ENCODE measurements at places on chromosomes 7 and 10. TPM values are rescaled to one million over a fixed set of nuclear protein-coding genes. Genes with fewer than 3 reads are reported as not detected.

The ANKRD2 gene
- 318 TPM for total RNA-seq

The SORBS1 gene
- 703 TPM for total RNA-seq

The CADPS2 gene
- 29.1 TPM for total RNA-seq

The THSD7A gene
- 1.0 TPM for total RNA-seq

The CCL24 gene
- 0.47 TPM for total RNA-seq

The NEUROD6 gene
- not detected for total RNA-seq

The GPR141 gene
- total RNA-seq: 0.64 TPM

The VAX1 gene
- not detected for total RNA-seq
